Kidney (tissue), 22 donors: ENCODE measurements at places on chromosomes 2 and 18.

DNA sequence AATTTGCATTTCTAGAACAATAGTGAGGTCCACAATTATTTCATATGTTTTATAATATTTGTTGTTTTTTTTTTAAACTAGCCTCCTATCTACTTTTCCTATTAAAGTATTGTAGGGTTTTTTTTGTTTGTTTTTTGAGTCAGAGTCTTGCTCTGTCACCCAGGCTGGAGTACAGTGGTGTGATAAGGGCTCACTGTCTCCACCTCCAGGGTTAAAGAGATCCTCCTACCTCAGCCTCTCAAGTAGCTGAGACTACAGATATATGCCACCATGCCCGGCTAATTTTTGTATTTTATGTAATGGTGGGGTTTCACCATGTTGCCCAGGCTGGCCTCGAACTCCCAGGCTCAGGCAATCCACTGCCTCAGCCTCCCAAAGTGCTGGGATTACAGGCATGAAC, 122.5 kb downstream of the SLC39A10 start:
- no peak overlapping the region for H3K27ac ChIP-seq
- H3K27me3 ChIP-seq: no peaks in the 10 kb centered on the region
- H3K4me1 ChIP-seq: no peaks in the 10 kb centered on the region
- no peak overlapping the region for H3K4me3 ChIP-seq

GRCh38 chr18:30828700-30829099, 213.8 kb downstream of the DSC3 start:
- no peaks in the 10 kb centered on the region for H3K27me3 ChIP-seq
- DNase-seq: no peak
- no peaks in the 10 kb centered on the region for H3K36me3 ChIP-seq
- H3K4me3 ChIP-seq: no peak overlapping the region

- no peaks in the 10 kb centered on the region for H3K27me3 ChIP-seq
- H3K27ac ChIP-seq: no peak overlapping the region
- H3K4me3 ChIP-seq: no peak overlapping the region
- no peaks in the 10 kb centered on the region for H3K4me1 ChIP-seq
- no peaks in the 10 kb centered on the region for H3K36me3 ChIP-seq
These were observed 162.5 kb downstream of the RAD51AP2 start for GRCh38 chr2:17355608-17356329.

- no peaks in the 10 kb centered on the region for H3K36me3 ChIP-seq
- H3K27me3 ChIP-seq: no peaks in the 10 kb centered on the region
- no peak overlapping the region for H3K4me3 ChIP-seq
- H3K27ac ChIP-seq: no peak overlapping the region
These were observed 321.9 kb upstream of the RAB12 start for GRCh38 chr18:8287196-8287885.

- H3K4me1 ChIP-seq: no peaks in the 10 kb centered on the region
- no peak overlapping the region for H3K4me3 ChIP-seq
- H3K27ac ChIP-seq: no peak overlapping the region
- H3K27me3 ChIP-seq: no peaks in the 10 kb centered on the region
These were observed 147.7 kb downstream of the KLHL29 start for GRCh38 chr2:23532391-23533337.

DNA sequence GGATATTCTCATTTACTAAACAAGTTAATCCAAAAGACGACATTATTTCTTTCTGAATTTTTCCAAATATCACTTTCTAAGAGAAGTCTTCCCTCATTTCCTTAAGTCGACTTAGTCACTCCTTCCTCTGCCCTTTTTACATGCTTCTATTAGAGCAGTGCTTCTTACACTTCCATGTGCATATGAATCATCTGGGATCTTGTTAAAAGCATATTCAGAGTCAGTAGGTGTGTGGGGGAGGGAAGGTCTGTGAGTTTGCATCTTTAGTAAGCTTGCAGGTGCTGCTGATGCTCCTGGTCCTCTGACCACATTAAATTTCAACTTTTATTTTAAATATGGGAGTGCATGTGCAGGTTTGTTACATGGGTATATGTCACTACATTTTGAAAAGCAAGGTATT, 582.6 kb downstream of the NRXN1 start:
- no peak overlapping the region for H3K4me3 ChIP-seq
- no peak overlapping the region for H3K27ac ChIP-seq
- H3K27me3 ChIP-seq: no peaks in the 10 kb centered on the region
- no peaks in the 10 kb centered on the region for H3K4me1 ChIP-seq
- no peak for DNase-seq
- H3K36me3 ChIP-seq: no peaks in the 10 kb centered on the region

- no peaks in the 10 kb centered on the region for H3K36me3 ChIP-seq
- no peak overlapping the region for H3K27ac ChIP-seq
- no peak overlapping the region for H3K4me3 ChIP-seq
- DNase-seq: no peak
- no peaks in the 10 kb centered on the region for H3K27me3 ChIP-seq
These were observed 880.4 kb downstream of the TRIB2 start for GRCh38 chr2:13597176-13597575.

GRCh38 chr2:198973181-198973580, 484.6 kb downstream of the SATB2 start:
- no peaks in the 10 kb centered on the region for H3K36me3 ChIP-seq
- no peak overlapping the region for H3K4me3 ChIP-seq
- no peak overlapping the region for H3K27ac ChIP-seq
- DNase-seq: no peak
- H3K27me3 ChIP-seq: no peaks in the 10 kb centered on the region
- no peaks in the 10 kb centered on the region for H3K4me1 ChIP-seq

- no peaks in the 10 kb centered on the region for H3K36me3 ChIP-seq
- H3K27ac ChIP-seq: no peak overlapping the region
- H3K4me3 ChIP-seq: no peak overlapping the region
- DNase-seq: no peak
- no peaks in the 10 kb centered on the region for H3K27me3 ChIP-seq
These were observed 556.3 kb downstream of the RIT2 start for GRCh38 chr18:42559069-42559690.

DNA sequence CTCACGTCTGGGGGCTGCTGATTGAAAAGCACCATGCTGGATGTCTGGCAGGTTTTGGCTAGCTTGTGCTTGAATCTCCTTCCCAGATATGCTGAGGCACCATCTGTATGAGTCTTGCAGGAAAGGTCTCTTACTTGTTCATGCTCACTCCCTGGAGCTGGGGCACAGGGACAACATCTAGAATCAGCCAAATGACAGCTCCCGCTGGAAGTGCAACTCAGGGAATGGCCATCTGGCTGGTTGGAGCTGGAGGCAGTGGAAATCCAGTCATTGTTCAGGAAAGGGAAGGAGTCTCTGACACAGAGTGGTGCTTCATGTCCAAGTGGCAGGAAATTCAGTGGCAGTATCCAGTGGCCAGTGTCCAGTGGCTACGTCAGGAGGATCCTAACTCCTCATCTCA, 9.7 kb downstream of the CCDC68 start:
- H3K4me1 ChIP-seq: no peaks in the 10 kb centered on the region
- no peaks in the 10 kb centered on the region for H3K27me3 ChIP-seq
- H3K4me3 ChIP-seq: no peak overlapping the region
- no peak for DNase-seq

DNA sequence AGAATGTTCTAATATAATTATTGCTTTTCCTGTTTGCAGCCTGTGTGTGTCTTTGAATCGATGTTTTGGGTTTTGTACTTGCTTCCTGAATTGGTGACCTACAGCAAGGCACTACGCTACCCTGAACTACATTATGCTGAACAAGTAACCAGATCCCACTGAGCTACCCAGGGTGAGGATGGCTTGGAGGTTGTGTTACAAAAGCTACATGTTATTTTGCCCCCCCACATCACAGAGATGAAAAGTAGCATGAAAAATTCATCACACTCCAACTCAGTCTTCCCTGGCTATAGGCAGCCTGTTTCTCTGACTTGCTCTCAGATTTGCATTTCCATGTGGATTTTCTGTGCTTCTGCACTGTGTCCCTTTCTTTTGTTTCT, 162.1 kb downstream of the LDLRAD4 start:
- H3K4me1 ChIP-seq: peaks cover 25% of the 10 kb centered on the region
- DNase-seq: no peak
